Activated T-helper 17 cell treated with anti-CD3 and anti-CD28 coated beads, Interleukin-2, amount 50 U/mL, for 72 hours (primary cell): ENCODE measurements at places on chromosomes 7 and 10.

DNA sequence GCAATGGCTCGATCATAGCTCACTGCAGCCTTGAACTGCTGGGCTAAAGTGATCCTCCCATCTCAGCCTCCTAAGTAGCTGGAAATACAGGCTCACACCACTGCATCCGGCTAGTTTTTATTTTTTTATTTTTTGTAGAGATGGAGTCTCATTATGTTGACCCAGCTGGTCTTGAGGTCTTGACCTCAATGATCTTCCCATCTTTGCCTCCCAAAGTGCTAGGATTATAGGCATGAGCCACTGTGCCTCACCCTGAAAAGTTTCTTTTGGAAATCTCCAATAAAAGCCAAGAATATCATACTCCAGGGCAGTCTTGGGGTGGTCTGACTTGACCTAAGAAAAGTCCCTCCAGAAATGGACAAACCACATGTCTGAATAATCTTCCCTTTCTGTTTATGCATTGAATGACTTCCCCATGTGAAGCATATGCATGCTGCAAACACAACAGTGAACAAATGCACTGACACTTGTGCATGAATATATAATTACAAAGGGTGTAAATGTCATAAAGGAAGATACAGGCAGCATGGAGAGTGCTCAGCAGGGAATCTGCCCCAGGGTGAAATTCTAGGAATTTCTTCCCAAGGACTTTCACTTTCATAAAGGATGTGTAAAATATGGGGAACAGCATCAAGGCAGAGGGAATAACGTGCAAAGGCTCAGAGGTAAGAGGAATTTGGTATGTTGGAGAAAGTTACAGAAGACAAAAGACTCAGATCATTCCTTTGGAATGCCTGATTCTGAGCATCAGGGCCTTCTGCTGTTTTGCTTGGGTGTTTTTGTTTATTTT, 142.4 kb upstream of the LYZL1 start:
- ATAC-seq = no peak

- ATAC-seq = no peak
Measured at GRCh38 chr7:141557360-141557759, 6.2 kb downstream of the AGK start.

DNA sequence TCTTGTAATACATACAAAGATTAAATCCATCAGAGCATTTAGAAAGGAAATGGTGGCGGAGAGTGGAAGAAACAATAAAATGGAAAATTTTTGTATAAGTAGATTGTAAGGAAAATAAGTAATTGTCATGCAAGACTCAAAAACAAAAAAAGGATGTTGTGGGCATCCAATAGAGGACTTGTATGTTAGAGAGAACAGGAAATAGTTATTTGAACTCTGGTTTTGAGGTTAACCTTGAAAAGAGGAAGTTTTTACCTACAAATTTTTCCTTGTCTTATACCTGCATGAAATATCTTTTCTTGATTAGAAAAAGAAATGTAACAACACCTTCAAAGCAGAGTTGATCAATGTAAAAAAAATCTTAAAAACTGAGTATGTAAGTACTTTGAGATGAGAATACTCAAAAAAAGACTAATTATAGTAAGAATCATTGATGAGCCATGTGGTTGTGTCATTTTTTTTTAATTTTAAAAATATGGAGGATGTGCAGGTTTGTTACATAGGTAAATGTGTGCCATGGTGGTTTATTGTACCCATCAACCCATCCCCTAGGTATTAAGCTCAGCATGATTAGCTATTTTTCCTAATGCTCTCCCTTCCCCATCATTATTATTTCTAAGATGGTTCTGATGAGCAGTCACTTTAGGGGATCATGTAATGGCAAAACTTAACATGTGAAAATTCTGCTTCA, 11.9 kb downstream of the TMEM106B start:
- ATAC-seq = peak; percentile 40

DNA sequence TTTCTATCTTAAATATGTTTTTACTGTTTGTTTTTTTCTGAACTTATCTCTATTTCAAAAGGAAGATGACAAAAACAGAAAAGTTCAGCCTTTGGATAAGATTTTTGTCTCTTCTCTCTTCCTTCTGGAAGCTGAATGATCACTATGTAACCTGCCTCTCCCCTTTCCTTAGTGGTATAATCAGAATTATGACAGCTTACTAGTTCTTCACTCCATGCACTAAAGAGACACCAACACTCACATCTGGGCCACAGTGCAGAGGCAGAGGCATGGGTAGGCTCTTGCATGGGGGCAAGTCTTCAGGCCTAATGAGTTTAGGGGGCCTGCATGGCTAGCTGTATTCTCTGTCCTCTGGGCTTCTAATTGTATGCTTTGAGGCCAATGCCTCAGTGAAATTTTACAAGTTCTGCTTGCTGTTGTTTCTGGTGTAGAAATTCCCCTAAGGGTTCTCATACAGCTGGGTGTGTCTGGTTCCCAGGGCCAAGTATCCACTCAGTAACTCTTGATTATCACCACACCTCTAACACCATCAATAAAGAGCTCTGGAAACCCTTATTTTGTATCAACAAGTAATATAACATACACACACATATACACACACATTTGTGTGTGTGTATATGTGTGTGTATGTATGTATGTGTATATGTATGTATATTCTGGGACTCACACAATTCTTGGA, 96.8 kb upstream of the POM121L12 start:
- ATAC-seq = no peak

GRCh38 chr10:73206385-73206784, 38.5 kb downstream of the FAM149B1 start:
- ATAC-seq = no peak

DNA sequence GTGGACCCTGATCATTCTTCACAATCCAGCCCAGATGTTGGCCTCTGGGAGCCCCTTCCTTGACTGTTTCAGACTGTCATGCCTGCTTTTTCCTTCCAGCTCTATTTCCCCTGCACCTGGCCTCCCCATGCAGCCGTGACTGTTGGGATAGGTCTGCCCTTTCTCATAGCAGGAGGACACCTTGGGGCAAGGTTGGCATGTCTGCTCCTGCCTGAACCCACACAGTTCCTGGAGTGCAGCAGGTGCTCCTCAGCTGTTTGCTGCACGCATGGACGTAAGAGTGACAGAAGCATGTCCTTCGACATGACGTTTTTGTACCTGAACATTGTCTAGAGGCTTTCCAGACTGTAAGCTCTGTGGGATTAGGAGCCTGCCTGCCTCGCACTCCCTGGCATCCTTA, 24.0 kb downstream of the POR start:
- no peak for ATAC-seq

- ATAC-seq = no peak
Measured at GRCh38 chr10:129694184-129694583, 227.1 kb downstream of the MGMT start.

DNA sequence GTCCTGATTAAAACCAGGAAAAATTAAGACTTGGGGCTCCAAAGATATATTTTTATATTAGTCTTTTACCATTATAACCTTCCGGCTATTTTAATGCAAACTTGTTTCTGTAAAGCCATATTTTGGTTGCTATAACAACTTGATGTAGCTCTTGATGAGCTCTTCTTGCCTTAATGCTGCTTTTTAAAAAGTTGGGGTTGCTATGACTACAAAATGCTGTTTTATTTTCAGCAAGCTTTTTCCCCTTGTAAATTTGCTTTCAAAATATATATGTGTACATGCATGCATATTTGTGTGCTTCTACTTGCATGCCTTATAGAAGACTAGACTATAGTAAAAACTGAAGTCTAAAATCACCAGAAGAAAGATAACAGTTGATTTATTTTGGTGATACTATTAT, 99.7 kb downstream of the CSTF2T start:
- ATAC-seq = no peak

DNA sequence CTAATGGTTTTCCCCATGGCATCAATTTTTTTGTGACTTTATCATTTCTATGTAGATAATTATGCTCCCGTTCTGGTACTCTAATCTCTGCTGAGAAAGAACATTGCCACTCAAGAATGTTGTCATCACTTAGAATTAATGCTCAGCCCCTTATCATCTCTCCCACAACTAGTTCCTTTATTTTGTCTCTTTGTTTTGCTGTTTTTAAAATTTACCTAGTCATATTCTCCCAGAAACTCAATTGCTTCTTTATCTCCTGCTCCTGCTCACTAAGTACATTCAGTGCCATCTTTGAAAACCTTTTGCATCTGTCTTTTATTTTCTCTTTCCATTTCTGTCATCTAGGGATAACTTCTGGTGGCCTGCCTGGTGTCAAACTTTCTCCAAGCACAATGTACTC, 324.9 kb upstream of the MTPN start:
- no peak for ATAC-seq

DNA sequence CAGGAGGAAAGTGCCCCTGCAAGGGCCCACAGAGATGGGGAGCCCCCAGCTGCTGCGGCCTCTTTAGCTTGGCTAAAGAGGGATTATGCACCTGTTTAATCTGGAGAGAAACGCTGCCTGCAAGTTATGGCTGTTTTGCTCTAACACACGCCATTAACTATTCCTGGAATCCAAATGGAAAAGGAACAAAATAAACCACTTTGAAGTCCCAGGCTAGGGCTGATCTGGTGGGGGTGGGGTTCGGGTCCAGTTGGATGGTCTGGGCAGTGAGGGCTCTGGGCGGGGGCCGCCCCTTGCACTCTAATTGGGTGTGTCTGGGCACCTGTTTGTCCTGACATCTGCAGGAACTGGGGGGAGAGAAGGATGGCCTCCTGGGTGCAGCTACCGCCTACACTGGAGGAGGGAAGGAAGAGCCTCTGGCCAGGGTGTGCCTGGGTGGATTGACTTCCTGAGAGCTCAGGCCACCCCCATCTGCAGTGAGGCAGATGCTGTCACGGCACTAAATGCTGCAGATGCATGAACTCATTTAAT, 300.6 kb downstream of the ZEB1 start:
- ATAC-seq = no peak

- no peak for ATAC-seq
Measured at GRCh38 chr7:138435231-138435919, 24.7 kb upstream of the TRIM24 start.

- no peak for ATAC-seq
Measured at GRCh38 chr10:14727465-14727864, 47.2 kb downstream of the FAM107B start.

DNA sequence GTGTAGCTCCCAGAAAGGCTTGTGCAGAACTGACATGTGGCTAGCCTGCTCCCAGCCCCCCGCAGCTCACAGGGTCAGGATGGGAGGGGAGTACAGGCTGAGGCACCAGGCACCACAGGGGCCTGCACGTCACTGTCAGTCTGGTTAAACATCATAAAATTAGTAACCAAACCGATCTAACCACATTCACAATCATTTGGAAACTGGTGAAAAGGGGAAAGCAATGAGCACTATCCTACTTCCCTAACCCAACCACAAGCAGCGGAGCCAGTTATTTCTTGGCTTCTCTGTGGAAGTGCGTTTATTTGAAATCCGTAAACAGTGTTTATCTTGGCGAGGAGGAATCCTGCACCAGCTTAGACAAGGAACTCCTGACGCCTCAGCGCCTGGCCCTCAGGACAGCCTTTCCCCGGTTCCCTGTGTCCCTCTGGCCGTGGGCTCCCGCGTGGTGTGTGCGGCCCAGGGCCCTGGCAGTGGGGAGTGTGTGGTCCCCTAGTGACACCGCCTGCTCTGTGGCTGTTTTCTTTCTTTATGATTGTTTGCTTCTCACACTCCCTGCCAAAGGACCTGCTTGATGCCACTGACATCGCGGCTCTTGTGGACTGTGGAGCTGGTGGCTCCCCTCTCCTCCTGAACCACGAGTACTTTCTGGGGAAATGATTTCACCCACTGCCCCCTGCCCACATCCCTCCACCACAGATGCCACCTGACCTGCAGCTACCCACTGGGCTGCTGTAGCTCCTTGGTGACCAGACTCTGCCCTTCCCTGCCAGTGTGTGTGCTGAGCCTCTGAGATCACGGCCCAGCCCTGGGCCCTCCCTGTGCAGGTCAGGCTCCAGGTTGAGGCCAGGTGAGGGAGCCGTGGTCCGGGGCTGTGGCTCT, 38.0 kb downstream of the INPP5A start:
- peak; percentile 71 for ATAC-seq

DNA sequence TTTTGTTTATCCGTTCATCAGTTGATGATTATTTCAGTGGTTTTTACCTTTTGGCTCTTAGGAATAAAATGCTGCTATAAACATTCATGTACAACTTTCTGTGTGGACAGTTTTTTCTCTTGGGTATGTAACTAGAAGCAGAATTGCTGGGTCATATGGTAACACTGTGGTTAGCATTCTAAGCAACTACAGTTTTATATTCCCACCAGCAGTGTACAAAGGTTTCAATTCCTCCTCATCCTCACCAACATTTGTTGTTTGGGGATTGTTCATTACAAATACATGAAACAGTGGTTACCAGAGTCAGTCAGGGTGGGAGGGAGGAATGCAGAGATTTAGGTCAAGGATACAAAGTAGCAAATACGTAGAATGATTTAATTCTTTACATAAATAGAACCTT, 97.0 kb downstream of the NPSR1 start:
- ATAC-seq = no peak

DNA sequence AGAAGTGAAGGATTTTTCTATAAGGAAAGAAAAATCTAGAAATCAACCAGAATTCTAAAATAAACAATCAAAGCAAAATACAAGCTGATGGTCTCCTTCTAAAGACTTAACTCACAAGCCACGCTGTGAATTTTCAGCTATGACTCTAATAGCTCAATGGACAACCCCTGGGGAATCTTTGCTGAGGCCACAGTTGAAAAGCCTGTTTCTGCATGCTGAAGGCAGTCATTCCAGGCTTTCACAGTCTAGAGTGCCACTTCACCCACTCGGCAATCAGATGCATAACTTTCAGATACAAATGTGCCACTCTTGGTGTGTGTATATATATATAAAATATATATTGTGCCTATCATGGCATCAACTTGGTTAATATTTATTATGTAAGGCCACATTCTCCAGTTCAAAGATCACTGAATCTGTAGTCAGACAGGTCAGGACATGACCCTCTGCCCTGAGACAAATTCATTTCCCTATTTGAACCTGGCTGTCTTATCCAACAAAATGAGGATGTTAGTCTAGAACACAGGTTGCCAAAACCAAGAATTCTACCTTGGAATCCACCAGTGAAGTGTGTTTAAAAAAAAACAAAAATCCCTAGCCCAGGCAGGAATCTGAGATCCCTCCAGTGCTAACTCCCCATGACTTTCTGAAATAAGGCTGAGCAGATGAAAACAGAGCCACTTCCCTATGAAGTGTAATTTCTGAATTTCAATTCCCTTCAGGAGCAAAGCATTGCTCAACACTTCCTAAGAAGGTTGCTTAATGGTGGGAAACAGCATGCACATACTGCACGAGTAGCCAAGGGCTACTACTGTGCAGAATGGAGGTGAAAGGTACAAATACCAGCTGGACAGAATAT, 9.9 kb downstream of the LIPA start:
- ATAC-seq = peak; percentile 56

DNA sequence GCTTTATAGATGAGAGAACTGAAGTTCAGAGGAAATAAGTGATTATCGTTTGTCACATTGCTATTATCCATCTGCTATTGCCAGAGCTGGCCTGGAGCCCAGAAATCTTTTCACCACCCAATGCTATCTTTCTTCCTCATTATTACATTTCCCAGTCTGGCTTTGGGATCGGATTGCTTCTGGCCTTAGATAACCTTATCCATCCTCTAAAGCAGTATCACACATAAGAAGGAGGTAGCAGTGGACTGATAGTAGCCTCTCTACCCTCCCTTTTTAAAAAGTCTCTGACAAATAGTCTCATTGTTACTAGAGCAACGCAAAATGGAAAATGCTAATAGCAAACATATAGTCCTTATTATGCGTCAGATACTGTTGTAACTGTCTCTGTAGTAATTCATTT, 1.3 kb upstream of the CLDN12 start:
- ATAC-seq = no peak
